ENCODE measurements at places on chromosomes 1 and 21.

GRCh38 chr1:19045898-19046880 is 89.7 kb upstream of the IFFO2 start:
- no peak for DNase-seq

GRCh38 chr1:162987866-162988265 is 81.3 kb upstream of the RGS4 start:
- peak; percentile 24 for DNase-seq

DNA sequence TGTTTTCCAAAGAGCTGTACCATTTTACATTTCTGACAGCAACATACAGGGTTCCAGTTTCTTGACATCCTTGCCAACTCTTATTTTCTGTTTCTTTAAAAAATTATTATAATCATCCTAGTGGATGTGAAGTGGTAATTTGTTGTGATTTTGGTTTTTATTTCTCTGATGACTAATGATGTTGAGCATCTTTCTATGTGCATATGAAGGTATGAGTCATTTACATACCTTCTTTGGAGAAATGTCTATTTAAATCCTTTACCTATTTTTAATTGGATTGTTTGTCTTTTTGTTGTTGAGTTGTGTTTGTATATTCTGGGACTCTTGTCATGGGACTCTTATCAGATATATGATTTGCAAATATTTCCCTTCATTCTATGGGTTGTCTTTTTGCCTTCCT is 20.8 kb upstream of the MPC2 start:
- DNase-seq: no peak

- no peak for DNase-seq
Observed at GRCh38 chr1:55893155-55893554, 678.0 kb upstream of the USP24 start.

GRCh38 chr21:31629972-31630711 is 29.4 kb upstream of the SOD1 start:
- no peak for DNase-seq

Data from adipocyte (in vitro differentiated cells).